CD4-positive, alpha-beta T cell treated with Interleukin-21 for 1 hour (primary cell): ENCODE measurements at places on chromosomes 11 and 22.
A peak's percentile ranks its signal among the peaks of the same experiment; 100 is the strongest.

- DNase-seq, result no peak
These were observed 22.2 kb downstream of the TREH start for GRCh38 chr11:118657238-118657637.

- no peak for DNase-seq
These were observed 798.9 kb downstream of the KCNA4 start for GRCh38 chr11:29217901-29218300.

DNA sequence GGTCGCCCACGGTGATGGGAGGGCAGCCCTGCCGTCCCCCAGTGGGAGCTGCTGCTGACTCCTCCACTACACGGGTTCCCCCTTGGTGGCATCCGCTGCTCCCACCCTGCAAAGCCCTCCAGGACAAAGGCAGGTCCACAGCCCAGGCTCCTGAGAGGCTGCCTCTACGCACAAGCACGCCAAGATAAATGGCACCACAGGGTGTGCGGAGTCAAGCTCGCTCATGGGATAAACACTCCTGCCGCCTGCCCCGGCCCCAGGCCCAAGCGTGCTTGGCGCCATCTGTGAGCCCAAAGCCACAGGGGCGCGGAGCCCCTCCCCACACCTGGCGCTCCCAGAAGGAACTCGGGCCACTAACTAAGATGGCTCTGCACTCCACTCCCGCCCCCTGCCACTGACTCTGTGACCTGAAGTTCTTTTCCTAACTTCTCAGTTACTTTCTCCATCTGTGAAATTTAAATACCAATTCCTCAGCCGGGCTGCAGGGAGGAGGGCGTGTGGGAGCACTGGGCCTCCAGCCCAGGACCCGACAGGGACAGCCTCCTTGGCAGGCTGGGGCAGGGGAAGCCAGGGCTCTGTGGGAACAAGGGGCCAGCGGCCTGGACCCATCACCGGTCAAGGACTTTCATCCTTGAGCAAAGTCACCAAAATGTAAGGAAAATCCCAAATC, 14.9 kb downstream of the EHD1 start:
- no peak for DNase-seq

DNA sequence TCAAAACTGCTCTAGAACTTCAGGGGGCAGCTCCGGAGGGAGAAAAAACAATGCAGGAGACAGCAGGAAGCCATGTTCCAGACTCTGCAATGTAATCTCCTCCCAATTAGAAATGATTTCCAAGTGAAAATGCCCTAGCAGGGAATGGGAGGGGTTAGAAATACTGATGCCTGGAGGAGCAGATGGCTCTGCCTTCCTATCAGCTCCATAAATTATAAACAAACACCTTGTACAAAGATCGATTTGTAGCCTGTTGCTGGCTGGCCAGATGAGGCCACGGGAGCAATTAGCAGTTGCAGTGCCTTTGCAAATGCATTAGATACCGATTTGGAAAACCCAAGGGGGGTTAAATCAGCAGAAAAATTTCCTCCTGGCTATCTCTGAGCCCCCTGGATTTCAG, 46.6 kb upstream of the CHRM4 start:
- DNase-seq, result no peak

GRCh38 chr22:22823131-22823810, 64.3 kb upstream of the IGLL5 start:
- no peak for DNase-seq

- no peak for DNase-seq
These were observed 149.3 kb upstream of the DDI1 start for GRCh38 chr11:103887001-103887658.

DNA sequence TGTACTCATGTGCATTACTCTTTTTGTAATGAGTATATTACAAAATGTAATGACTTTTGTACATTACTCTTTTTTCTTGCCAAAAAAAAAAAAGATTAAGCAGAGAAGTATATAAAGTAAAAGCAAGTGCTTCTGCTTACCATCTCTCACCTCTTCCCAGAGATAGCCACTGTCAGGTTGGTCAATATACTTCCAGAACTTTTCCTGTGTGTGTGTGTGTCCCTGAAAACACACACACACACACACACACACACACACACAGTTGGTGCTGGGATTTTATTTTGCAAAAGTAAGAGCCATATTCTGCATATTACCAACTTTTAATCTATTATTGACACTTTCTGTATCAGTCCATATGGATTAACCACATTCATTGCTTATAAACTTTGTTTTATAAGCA, 2.5 kb downstream of the IGLL5 start:
- DNase-seq, result no peak

GRCh38 chr11:65646958-65647701, 9.2 kb downstream of the SIPA1 start:
- DNase-seq, result no peak

DNA sequence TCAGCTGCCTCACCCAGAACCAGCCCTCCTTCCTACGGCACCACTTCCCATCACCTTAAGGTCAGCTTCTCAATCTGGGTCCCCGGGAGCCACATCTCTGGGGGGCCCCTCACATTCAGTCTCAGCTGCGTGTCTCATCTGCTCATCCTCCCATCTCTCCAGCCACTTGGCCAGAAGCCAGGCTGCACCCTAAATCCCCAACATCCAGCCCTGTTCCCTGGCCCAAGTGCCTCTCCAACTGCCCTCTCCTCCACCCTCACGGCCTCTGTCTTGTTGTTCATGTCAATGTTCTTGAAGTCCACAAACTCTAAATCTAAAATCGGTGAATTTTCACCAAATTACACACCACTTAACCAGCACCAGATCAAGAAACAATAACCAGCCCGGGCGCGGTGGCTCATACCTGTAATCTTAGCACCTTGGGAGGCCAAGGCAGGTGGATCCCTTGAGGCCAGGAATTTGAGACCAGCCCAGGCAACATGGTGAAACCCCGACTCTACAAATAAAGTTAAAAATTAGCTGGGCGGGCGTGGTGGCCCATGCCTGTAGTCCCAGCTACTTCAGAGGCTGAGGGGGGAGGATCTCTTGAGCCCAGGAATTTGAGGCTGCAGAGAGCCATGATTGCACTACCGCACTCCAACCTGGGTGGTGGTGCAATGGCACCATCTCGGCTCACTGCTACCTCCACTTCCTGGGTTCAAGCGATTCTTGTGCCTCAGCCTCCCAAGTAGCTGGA, 33.7 kb downstream of the A4GALT start:
- no peak for DNase-seq

- DNase-seq, result no peak
These were observed 165.8 kb upstream of the NARS2 start for GRCh38 chr11:78740199-78741071.

GRCh38 chr11:100963375-100963774, 166.2 kb downstream of the PGR start:
- no peak for DNase-seq

GRCh38 chr11:118001494-118001971, 15.3 kb downstream of the IL10RA start:
- DNase-seq, result peak; percentile 69

DNA sequence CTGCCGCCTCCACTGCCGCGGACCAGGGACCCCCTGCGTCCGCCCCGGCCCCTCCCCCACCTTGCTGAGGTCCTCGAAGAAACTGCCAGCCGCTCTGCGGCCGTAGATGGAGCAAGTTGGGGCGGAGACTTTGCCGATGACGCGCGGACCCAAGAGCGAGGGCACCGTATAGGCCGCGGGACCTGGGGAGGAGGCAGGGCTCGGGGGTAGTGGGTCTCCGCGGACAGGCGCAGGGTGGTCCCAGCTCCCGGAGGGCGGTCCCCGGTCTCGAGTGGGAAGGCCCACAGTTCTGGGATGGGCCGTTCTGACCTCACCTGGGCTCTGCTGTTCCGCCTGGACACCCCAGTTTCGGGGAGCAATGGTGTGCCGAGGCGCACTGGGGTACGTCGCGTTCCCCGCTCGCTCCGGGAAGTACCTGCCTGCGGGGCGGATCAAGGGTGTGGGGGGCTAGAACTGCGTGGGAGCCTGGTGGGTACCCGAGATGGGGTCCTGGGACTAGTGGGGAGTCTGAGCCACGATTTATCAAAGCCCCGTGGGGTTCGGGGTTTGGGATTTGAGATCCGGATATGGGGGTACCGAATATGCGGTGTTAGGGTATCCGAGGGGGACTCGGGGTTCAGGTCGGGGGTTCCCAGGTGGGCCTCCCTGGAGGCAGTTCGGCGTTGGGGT, 1.2 kb upstream of the TYMP start:
- peak; percentile 89 for DNase-seq

DNA sequence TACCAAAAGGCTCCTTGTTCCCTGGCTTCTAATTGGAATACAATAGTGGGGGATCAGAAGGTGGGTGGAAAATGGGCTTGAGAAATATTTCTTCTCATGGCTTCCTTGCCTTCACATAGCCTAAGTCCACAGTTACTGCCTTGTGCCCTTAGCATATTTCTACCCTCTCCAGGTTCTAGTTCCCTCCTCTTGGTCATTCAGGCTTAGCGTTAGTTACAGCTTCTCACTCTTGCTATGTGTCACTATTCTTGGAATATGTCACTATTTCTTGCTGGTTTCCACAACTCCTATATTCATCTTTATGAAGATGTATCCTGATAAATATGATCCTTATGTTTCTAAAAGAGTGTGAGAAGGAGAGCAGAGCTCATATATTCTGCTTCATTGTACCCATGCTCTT, 2.5 kb downstream of the OR2D2 start:
- DNase-seq, result no peak

- DNase-seq, result no peak
These were observed 64.7 kb downstream of the PDE2A start for GRCh38 chr11:72609476-72609875.

DNA sequence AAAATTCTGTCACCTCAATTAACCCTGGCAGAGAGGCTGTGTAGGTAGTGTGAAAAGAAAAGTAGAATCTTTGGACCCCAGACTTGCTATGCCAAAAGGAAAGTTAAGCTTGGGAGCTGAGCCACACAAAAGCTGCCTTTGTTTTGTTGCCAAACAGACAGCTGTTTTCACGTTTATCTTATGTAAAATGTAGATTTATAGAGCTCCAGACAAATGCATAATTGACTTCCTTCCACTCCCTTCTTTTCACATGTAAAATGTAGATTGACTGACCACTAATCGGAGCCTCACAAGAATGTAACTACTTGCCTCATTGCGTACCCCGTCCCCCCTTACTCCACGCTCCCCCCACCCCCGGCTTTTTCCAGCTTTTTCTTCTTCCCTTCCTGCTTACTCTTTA, 2302.2 kb upstream of the RAG2 start:
- DNase-seq, result no peak

- no peak for DNase-seq
These were observed 73.4 kb upstream of the TEAD1 start for GRCh38 chr11:12600829-12601228.

DNA sequence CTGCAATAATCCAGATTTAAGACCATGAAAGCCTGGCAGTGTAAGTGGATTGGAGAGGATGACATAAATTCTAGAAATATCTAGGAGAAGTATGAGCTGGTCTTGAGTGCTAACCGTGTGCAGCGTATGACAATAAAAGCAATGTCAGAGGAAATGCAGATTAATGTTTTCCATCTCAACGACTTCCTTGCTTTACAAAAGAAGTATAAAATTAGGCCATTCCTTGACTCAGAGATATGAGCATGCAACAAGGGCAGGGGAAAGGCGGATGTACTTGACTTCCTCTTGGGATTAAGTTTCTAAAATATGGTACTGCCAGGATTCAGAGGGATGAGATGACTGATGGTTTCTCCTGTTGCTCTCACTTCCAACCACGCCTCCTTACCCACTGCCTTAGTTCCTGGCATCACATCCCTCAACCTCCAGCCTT, 32.3 kb downstream of the ADAMTS15 start:
- DNase-seq, result no peak

- no peak for DNase-seq
These were observed 40.8 kb downstream of the USP47 start for GRCh38 chr11:11882539-11882938.

GRCh38 chr11:70278994-70279393, 8.5 kb downstream of the PPFIA1 start:
- no peak for DNase-seq

GRCh38 chr11:134514354-134514951, 102.4 kb upstream of the B3GAT1 start:
- no peak for DNase-seq

- DNase-seq, result no peak
These were observed 1491.9 kb downstream of the FAM181B start for GRCh38 chr11:81241672-81242275.

GRCh38 chr11:18720091-18720807, 5.7 kb downstream of the IGSF22 start:
- no peak for DNase-seq

DNA sequence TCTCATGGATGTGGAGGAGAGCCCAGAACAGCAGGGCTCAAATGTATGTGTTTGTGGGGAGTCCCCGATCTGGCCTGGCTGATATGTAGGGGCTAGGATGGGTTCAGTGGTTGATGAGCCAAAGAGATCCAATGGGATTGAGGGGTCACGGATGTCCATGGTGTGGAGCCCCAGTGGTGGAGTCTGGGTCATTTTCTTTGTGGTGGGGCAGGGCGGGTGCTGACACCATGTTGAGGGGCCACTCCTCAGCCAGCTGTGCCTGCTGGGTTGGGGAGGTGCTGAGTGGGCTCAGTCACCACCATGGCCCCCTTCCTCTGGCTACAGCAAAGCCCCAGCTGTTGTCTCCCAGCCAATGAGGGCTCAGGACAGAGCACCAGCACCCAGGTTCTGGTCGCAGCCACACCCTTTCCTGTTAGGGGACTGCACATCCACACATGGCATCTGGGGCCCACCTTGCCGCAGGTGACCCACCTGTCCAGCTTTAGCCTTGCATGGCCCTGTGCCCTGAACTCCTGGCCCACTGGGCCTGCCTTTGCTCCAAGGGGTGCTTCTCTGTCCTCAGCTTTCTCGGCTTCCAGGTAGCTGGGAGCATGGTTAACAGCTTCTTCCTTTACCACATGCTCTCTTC, 3.2 kb upstream of the GNAZ start:
- DNase-seq, result no peak

DNA sequence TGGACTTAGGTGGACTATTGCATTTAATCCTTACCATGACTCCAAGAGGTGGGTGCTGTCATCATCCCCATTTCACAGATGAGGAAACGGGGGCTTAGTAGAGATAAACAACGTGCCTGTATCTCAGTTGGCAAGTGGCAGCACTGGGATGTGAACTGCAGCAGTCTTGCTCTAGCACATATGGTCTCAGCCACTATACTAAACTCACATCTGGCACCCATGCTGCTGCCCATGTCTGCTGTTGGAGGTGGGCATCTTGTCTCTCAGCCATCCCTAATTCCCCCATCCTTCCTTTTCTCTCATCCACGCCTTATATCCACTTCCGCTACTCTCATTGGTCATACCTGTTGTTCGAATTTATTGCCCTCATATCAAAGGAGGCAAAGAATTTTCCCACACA, 3.8 kb downstream of the PRG3 start:
- no peak for DNase-seq

- no peak for DNase-seq
These were observed 943.9 kb downstream of the OPCML start for GRCh38 chr11:132588366-132588765.
